ENCODE measurements at places on chromosomes 7 and 10.

DNA sequence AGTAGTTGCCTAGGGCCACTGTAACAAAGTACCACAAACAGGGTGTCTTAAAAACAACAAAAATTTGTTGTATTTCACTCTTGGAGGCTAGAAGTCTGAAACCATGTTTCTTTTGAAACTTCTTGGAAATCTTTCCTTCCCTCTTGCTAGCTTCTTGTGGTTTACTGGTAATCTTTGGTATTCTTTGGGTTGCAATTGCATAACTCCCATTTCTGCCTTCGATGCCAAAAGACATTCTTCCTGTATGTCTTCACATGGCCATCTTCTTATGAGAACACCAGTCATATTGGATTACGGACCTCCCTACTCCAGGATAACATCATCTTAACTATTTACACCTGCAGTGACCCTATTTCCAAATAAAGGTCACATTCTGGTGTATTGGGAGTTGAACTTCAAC is 357.4 kb downstream of the PPP1R3A start:
- DNase-seq: peak; percentile 46

DNA sequence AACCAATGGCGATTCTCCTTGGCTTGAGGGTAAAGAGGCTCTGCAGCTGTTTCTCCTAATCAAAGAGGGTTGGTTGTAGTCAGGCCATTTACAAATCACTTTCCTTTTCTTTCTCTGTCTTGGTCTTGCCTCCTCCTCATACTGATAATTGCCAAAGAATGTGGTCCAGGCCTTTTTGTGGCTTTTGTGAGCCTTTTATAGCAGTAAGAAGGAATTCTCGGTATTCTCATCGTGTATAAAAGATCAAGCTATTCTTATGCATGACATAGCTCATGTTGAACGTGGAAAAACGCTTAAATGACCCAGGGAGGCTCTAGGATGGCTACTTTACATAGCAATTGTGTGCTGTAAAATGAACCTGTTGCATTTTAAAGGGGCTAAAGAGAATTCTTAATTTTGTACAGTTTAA is 62.6 kb downstream of the RBM20 start:
- peak; percentile 98 for DNase-seq

GRCh38 chr7:47303695-47304453 is 278.0 kb downstream of the TNS3 start:
- DNase-seq: no peak

DNA sequence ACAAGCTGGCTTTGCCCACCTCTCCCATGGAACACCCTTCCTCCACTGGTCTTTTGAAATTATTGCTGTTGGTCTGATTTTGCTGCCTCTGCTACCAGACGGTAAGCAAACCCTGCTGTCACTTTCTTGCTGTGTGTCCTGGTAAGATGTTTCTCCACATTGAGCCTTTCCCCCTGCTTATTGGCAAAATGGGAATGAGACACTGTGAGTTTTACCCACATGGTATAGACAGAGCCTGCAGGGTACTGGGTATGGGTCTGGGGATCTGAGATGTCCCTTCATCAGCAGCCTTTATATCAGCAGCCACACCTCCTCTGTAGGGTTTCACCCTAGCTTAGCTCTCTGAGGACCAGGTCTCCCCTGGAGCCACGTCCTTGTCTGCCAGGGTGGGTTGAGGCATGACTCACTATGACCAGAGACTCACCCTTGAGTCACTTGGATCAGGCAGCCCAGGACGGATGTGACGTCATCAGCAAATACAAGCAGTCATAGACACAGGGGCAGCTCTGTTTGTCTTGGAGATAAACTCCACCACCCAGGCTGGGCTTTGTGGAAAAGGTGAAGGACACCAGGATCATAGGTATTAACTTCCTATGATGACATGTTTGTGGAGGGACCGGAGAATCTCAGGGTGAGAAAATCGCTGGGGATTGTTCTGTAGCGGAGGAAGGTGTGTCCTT is 17.9 kb upstream of the BAIAP2L1 start:
- DNase-seq: peak; percentile 76

- DNase-seq: no peak
Measured at GRCh38 chr7:1974290-1975101, 258.2 kb downstream of the MAD1L1 start.

DNA sequence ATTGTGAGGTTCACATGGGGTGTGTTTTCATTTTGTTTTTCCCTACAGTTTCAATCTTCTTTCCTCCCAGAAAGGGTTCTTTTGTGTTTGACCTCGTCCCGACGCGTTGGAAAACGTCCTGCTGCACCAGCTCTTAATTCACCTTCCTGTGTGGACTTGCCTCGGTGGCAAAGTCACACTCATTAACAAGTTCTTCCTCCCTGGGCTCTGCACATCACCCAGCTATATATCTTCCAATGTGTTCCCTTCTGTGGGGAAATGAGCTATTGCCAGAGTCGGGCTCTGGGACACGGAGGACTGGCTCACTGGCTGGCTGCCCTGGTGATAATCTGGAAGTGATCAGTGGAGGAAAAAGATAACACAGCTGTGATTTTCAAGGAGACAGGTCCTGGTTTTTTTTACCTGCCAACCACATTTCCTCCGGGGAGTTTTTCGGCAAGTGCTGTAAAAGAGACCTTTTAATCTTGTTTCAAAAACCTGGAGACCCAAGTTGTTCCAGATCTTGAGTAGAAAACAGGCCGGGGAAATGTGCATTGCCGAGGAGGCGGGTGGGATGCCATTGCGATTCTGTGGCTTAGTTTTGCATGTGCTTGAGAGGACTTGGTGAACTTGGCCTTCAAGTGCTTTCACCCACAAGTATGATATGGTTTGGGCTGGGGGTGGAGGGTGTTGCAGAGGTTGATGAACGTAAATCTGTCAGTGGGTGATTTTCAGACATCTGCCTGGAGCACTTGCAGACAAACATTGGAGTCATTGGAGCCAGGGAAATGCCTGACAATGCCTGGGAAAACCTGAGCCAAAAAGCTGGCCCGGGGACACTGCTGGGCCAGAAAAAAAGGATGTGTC is 96.5 kb upstream of the CREB5 start:
- DNase-seq: peak; percentile 54

- no peak for DNase-seq
Measured at GRCh38 chr10:7275761-7276440, 134.9 kb downstream of the SFMBT2 start.

- DNase-seq: peak; percentile 22
Measured at GRCh38 chr10:69090685-69091084, 2.8 kb downstream of the SRGN start.

- DNase-seq: no peak
Measured at GRCh38 chr7:156778201-156778600, 114.8 kb downstream of the LMBR1 start.

DNA sequence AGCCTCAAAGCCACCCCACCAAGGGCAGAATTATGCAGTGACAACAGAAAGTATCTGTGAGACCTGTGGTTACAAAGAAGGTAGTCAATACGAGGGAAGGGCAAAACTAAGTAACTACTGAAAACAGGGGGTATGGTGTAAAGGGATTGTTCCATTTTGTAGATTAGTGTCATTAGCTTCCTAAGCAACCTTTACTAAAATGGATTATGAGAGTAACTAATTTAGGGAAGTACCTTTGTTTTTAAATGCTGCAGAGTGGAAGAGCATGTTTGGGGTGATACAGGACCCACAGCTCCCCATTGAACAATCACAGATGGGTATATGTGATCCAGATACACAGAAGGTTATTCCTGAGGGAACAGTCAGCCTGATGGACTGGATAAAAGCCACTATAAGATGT is 51.3 kb upstream of the TAC1 start:
- DNase-seq: no peak

DNA sequence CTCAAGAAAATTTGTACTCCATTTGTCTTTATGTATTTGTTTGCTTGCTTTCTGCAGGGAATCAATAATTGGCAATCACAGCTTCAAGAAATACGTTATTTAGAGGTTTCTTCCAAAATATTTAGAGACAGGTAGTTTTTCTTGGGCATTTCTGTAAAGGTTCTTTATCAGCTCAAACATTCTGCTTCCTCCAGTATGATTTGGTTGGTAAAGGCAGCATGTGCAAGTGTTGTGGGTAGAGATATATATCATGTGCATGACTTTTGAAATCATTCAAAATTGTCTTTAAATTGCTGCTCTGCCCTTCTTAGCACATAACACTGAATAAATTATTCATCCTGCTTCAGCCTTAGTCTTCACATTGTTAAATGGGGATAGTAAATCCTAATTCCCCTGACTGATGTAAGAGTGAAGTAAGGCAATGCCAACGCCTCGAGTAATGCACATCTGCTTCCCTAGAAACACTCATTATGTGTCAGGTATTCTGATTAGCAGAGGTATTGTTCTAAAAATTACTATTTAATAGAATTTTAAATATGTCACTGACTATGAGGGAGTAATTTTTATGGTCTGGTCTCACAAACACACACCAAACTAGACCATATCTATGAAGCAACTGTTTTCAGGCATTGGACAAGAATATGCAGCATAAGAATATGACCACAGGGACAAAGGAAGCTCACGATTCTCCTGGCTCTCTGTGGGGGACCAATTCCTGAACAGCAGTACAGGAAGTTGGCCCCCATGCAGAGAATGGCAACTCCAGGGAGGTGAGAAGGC is 77.3 kb upstream of the AKR1E2 start:
- DNase-seq: no peak

DNA sequence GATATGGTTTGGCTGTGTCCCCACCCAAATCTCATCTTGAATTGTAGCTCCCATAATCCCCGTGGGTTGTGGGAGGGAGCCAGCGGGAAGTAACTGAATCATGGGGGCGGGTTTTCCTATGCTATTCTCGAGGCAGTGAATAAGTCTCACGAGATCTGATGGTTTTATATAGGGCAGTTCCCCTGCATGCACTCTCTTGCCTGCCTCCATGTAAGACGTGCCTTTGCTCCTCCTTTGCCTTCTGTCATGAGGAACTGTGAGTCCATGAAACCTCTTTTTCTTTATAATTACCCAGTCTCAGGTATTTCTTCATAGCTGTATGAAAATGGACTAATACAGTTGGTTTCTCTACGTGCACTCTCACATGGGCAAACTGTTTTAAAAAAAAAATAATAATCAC is 207.7 kb downstream of the SLC25A13 start:
- DNase-seq: no peak

DNA sequence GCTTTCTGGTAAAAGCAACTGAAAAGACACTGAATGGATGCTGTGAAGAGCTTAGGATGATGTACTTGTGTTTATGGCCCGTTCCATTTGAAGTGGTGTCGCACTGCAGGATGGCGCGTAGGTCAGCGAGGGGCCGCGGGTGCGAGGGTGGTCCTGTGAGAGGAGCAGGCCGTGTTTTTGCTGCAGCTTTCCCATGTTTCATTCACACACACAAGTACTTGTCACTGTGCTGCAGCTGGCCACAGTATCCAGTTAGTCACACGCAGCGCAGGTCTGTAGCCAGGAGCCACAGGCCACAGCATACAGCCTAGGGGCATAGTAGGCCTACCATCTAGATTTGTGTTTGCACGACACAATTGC is 23.2 kb downstream of the WIPI2 start:
- no peak for DNase-seq

DNA sequence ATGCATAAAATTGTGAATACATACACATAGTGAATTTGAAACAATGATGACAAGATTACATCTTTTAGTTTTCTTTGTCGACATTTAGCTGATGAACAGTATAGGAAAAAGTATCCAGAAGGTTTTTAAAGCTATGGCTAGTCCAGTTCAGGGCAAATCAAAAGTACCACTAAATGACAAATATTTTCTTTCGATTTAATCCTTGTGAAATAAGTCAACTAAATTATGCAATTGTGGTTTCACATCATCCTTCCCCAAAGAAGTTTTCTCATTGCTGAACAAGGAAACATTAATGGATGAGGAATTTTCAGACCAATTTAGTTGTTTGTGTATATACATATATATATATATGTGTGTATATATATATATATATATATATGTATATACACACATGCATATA is 774.0 kb downstream of the DNAJB9 start:
- no peak for DNase-seq

- DNase-seq: peak; percentile 81
Measured at GRCh38 chr10:689452-690371, at the start of gene DIP2C. DIP2C (minus strand) TSS chr10:689668; CDS start chr10:689578, 90 bp downstream.

DNA sequence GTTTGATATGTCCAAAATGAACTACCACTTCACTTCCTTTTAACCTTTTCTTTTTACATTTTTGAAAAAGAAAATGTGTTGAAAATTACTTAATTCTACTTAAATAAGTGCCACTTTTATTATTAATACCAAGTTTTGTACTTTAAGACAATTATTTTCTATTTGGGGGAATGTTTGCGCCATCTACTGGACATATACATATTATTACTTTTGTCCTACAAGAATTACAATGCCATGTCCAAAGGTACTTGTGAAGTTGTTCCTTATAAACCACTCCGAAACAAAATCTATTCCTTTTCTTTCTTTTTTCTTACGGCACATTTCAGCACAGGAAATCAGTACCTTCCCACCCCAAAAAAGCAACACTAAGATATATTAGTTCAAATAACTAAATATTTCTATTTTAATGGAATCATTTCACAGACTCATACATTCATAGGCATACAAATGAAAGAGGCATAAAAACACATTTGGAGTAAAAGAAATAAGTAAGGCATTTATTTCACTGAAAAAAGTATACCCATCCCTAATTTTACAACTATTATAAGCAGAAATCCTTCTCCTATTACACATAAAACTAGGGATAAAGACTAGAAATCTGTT is 169.9 kb downstream of the RNF133 start:
- DNase-seq: peak; percentile 52

- no peak for DNase-seq
Measured at GRCh38 chr7:144454256-144455039, 51.0 kb upstream of the NOBOX start.
